ENCODE measurements at places on chromosomes 3 and 15. TPM values are rescaled to one million over a fixed set of nuclear protein-coding genes. Genes with fewer than 3 reads are reported as not detected.
A peak's percentile ranks its signal among the peaks of the same experiment; 100 is the strongest.

DNA sequence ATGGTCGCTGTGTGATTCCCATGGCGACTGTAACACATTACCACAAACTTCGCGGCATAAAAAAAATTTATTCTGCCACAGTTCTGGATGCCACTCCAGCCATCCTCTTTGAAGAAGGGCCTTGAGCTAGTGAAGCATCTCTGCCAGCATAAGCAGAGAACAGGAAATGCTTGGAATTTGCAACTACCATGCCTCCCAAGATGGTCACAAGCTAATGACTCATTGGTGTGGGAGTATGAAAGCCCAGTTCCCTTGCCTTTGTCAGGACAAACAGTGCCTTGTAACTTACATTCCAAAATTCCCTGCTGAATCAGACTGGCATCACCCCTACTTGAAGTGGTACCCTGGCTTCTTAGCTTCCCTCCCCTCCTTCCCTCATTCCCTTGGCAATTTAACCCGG, 129.7 kb downstream of the PROS1 start:
- no peak overlapping the region for H3K4me3 ChIP-seq
- H3K27ac ChIP-seq, result no peak overlapping the region
- H3K27me3 ChIP-seq, result no peaks in the 10 kb centered on the region
- no peaks in the 10 kb centered on the region for H3K4me1 ChIP-seq

- no peak overlapping the region for H3K4me3 ChIP-seq
- H3K4me1 ChIP-seq, result no peaks in the 10 kb centered on the region
- DNase-seq, result no peak
- H3K36me3 ChIP-seq, result no peaks in the 10 kb centered on the region
- no peaks in the 10 kb centered on the region for H3K27me3 ChIP-seq
These were observed 54.7 kb downstream of the FOXP1 start for GRCh38 chr3:71528816-71529215.

Gene CNTN6
- 0.26 TPM for total RNA-seq

Gene SPATA12
- not detected for total RNA-seq

Gene P2RY14
- total RNA-seq, result 1.1 TPM

DNA sequence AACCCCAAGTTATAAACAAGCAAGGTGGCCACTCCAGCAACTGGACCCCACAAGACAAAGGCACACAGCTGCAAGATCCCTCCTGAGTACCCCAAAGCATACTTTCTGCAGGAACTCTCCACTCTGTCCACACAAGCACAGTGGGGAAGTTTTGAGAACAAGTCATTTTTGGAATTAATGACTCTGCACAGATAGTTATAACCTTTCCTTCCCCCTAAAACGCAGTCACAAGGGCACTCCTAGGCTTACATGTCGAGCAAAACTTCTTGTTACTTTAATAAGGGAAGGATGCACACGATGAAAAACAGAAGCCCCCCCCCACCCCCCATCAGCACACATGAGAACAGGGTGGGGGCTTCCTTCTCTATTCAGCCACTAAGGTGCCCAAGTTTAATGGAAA, 1.2 kb downstream of the STIMATE start:
- peak overlapping the region; percentile 75 for H3K4me3 ChIP-seq
- no peaks in the 10 kb centered on the region for H3K36me3 ChIP-seq
- H3K27ac ChIP-seq, result peak overlapping the region; percentile 34

- H3K27ac ChIP-seq, result no peak overlapping the region
- no peaks in the 10 kb centered on the region for H3K36me3 ChIP-seq
- DNase-seq, result no peak
- H3K4me1 ChIP-seq, result peaks cover 7% of the 10 kb centered on the region
- no peaks in the 10 kb centered on the region for H3K27me3 ChIP-seq
These were observed 71.9 kb downstream of the PFN2 start for GRCh38 chr3:149898771-149899170.

DNA sequence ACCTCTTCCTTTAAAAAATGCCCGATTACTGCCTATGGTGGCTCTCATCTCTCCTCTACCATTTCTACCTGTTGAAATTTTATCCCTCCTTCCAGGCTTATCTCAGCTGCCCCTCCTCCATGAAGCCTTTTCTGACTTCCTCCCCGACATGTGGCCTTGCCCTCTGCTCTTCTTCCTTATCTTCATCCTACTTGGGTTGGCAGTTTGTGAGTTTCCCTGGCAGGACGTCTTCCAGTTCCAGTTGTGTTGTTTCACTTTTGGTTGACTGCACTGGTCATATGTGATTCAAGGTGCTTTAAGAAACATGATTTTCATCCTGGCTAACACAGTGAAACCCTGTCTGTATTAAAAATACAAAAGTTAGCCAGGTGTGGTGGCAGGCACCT, 4.4 kb downstream of the DLL4 start:
- no peaks in the 10 kb centered on the region for H3K36me3 ChIP-seq
- no peak overlapping the region for H3K4me3 ChIP-seq
- no peak for DNase-seq
- no peaks in the 10 kb centered on the region for H3K27me3 ChIP-seq
- H3K27ac ChIP-seq, result no peak overlapping the region

Gene CLDN1
- total RNA-seq, result 4.5 TPM

DNA sequence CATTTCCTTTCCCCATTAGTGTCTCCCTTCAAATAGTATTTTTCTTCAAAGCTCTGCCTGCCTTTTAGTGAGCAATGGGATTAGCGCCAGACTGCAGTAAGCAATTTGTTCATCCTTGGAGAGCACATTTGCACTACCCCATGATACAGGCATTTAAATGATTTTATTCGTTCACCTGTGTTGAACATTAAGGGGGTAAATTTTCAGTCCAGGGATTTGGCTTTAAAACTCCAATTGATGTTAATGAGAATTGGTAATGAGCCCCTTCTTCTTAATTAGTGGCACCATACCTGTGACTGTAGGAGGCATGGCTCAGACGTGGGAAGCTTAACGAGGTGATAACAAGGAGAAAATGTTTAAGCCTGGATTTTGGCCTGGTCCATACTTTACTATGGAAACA, 161.4 kb upstream of the NANOGP8 start:
- H3K36me3 ChIP-seq, result no peaks in the 10 kb centered on the region
- DNase-seq, result no peak
- H3K27ac ChIP-seq, result no peak overlapping the region
- no peaks in the 10 kb centered on the region for H3K4me1 ChIP-seq
- no peaks in the 10 kb centered on the region for H3K27me3 ChIP-seq
- H3K4me3 ChIP-seq, result no peak overlapping the region

Gene SLC2A2
- total RNA-seq, result not detected

DNA sequence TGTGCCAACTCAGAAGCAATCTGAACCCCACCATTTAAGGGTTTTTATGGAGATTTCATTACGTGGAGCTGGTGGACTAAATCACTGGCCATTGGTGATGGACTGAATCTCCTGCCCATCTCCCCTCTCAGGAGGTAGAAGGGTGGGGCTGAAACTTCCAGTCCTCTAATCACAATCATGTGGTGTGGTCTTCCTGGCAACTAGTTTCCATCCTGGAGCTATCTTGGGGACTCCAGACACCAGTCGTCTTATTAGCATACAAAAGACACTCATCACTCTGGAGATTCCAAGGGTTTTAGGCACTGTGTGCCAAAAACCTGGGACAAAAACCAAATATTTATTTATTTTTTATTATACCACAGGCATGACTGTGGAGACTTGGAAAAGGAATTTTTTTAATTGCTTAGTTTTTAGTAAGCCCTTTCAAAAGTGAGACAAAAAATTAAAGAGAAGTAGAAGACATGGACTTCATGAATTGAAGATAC, 203.6 kb downstream of the WNT5A start:
- no peaks in the 10 kb centered on the region for H3K27me3 ChIP-seq
- DNase-seq, result no peak
- no peaks in the 10 kb centered on the region for H3K4me1 ChIP-seq
- H3K36me3 ChIP-seq, result no peaks in the 10 kb centered on the region
- H3K4me3 ChIP-seq, result no peak overlapping the region

Gene CCPG1
- 108 TPM for total RNA-seq

DNA sequence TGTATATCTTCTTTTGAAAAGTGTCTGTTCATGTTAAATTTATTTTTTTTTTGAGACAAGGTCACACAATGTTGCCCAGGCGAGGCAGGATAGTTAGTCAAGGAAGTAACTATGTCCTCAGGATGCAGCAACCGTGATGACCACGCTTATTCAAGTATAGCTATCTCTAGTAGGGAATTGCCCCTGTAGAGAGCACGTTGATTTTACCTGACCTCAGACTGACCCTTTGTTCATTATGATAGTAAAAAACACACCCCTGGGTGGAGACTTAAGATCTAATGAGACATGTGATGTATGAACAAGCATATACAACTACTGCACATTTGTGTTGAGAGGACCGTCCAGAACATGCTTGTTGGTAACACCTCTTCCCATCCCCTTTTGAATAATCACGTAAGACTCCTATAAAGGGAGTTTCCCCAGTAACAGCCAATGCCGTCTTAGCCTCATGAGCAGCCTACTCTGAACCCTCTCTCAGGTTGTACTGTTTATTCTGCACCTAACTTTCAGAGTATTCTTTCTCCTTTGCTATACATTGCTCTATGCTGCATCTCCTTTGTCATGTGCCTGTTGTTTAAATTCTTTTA, 32.9 kb downstream of the ZNF621 start:
- no peaks in the 10 kb centered on the region for H3K4me1 ChIP-seq
- H3K27ac ChIP-seq, result no peak overlapping the region
- H3K4me3 ChIP-seq, result no peak overlapping the region
- no peak for DNase-seq

DNA sequence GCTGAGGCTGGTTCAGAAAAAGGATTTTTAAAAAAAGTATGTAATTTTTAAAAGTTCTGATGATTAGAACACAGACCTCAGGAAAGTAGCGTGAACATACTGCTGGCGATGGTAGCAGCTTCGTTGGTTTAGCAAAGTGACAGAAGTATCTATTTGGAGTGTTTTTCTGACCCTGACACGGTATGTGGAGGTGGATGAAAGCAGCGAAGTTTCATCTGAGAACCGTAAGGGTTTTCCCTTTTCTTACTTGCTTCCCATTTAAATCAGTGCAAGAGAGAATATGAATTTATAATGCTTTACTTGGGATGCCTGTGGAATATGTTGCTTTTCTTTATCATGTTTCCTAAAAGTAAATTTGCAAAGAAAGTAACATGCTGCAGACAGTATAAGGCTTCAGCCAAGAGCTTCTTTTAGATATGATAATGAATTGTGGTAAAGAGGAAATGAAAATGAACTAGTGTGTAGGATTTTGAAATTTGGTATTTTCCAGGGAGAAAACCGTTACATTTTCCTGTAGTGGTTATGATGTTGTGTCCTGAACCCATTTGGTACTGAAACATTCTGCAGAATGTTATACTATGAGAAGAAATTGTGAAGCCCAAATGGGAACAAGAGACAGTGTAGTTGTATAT, 3.9 kb downstream of the CHST2 start:
- H3K27me3 ChIP-seq, result no peaks in the 10 kb centered on the region
- no peaks in the 10 kb centered on the region for H3K4me1 ChIP-seq
- DNase-seq, result no peak
- H3K36me3 ChIP-seq, result no peaks in the 10 kb centered on the region
- H3K27ac ChIP-seq, result no peak overlapping the region

Data from aorta (tissue), 5 donors.